ENCODE measurements at places on chromosomes 1 and 21.

- no peak for DNase-seq
Observed at GRCh38 chr1:219847215-219847855, 81.0 kb downstream of the SLC30A10 start.

GRCh38 chr1:19312782-19313635, 883 bp downstream of the SLC66A1 start:
- no peak for DNase-seq

DNA sequence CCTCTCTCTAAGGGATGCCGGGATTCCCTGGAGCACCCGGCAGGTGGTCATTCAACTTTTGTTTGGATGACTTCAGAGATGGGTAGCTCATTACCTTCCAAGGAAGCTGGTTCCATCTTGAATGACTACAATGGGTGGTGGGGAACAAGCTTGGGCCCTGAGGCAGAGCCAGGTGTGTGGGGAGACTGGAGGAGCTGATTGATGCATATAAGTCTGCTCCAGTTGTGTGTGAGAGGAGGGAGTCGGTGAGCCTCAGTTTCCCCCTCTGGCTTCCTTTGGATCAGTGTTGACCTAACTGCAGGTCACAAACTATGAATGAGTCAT, 133.8 kb upstream of the ZBTB40 start:
- DNase-seq = no peak

- DNase-seq = no peak
Observed at GRCh38 chr1:177998696-177999631, 29.1 kb upstream of the SEC16B start.

GRCh38 chr1:109250454-109251276, 1.3 kb downstream of the CELSR2 start:
- no peak for DNase-seq

DNA sequence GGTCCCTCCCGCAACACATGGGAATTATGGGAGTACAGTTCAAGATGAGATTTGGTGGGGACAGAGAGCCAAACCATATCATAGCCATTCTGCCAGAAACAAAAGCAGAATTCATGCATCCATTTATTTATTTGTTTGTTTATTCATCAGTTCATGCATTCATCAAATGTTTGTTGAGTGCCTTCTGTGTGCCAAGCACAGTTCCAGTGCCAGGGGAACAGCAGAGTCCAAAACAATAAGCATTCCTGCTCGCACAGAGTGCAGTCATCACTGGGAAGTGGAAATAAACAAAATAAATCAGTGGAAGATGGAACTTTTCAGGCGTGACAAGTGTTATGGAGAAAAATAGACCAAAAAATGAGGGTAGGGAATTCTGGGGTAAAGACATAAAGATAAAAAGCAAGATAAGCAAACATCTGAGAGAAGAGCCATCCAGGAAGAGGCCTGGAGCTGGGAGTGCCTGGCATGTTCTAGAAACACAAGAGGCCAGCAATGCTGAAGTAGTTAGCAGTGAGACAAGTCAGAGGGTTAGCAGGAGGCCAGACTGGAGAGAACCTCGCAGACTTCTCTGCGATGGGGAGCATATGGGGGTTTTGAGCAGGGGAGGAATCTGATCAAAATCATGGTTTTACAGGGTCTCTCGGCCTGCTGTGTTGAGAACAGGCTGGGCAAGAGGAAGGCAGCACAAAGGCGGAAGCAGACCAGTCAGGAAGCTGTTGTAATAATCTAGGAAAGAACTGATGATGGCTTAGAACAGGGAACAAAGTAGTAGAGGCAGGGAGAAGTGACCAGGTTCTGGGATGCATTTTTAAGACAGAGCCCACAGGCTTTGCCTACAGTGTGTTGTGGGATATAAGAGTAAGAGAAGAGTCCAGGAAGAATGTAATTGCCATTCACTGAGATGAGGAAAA, 113.2 kb downstream of the GLUL start:
- DNase-seq = no peak

DNA sequence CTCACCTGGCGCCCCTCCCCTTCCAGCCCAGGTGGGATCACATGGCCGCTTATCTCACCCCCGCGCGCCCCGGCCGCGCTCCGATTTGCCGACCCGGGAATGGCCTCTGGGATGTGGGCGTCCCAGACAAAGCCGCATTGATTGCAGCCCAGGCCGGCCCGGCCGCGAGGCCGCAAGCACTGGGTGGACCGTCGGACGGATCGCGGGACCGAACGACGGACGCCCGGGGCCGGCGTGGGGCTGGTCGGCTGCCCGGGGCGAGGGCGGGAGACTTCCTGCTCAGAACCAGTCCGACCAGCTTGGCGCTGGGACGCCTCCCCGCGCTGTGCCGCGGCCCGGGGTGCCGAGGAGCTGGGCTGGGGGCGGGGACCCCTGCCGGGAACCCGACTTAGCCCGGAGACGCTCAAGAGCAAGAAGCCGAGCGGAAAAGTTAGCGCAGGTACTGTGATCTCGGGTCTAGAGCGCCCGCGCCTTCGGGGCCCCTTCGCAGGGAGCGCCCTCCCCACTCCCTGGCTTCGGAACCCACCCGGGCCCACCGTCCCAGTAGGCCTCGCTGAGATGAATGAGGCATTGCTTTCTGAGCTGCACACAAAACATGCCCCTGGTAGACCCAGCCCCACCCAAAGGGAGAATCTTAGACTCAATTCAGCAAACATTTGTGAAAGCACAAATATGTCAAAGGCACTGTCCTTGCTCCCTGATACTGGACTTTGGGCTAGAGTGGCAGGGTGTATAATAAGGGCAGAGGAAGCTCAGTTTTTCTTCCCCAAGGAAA, 415 bp upstream of the LAD1 start:
- DNase-seq = no peak

DNA sequence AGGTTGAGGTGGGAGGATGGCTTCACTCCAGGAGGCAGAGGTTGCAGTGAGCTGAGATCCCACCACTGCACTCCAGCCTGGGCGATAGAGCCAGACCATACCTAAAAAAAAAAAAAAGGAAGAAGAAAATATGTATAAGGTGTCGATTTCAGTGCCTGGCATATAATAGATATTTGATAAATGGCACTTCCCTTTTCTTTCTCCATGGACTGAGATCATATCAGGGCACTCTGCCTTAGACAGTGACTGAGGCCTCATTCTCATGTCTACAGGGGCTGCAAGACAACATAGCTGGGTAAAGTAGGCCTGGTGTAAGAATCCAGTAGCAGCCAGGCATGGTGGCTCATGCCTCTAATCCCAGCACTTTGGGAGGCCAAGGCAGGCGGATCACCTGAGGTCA, 21.2 kb downstream of the PCAT6 start:
- DNase-seq = no peak

DNA sequence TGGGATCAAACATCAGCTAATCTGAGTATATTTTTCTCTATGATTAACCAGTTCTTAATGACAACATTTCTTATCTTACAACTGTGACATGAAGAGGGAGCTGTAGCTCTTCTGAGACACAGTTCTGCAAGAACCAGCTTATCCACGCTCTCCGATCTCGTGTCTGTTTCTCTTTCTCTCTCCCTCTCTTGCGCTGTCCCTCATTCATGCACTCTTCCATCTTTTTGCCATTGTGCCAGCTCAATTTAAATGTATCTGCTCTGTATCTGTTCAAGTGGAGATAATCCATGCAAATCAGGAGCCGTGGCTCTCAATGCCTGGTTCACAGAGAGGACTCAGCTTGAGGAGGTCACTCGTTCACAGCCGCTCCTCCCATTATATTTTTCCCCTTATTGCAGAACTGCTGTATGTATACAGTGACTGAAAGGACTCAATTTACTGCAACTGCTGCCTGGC, 494.7 kb upstream of the ADGRL2 start:
- DNase-seq = no peak

DNA sequence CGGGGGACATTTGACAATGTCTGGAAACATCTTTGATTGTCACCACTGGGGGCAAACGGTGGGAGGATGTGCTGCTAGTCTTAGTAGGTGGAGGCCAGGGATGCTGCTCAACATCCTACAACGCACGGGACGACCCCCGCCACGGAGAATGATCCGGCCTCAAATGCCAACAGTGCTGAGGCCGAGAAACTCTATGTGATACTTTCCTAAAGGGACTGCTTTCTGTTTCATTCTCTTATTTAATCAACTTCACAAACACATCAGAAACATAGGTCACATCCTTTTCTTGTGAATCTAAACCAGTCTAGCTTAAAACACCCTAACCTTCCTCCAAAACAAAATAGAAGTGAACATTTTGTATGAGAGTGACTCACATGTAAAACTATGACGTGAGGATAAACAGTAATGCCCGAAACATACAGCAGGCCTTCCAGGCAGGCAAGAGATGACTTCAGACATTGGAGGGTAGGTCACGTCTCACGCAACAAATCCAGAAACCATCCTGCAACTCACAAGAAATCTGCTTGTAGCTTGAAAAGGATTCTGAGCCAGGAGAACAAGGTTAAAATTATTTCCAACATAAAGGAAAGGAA, 37.2 kb upstream of the ETS2 start:
- no peak for DNase-seq

- DNase-seq = no peak
Observed at GRCh38 chr1:171470726-171471125, 14.6 kb upstream of the PRRC2C start.

DNA sequence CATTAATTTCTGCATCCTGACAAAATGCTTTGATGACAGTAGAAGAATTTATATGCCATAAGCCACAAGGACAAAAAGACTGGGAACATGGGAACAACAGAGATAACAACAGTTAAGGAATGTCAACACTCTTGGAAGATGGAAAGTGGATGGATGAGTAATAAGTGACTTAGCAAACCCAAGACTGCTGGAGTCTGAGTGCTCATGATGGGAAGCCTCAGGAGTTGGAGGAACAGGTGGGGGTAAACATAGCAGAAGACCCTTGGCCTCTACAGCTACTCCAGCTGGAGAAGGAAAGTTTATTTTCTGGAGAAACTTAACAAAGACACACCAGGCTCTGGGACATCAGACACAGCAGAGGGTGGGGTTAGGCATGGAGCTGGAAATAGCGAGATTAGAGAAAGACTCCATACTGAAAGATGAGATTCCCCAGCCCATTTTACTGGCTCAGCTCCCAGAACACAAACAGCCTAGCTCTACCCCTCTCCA, 13.6 kb downstream of the G0S2 start:
- no peak for DNase-seq

GRCh38 chr1:199909137-199909536, 118.4 kb upstream of the NR5A2 start:
- no peak for DNase-seq

- no peak for DNase-seq
Observed at GRCh38 chr1:60102267-60103061, 28.9 kb upstream of the C1orf87 start.

- DNase-seq = no peak
Observed at GRCh38 chr1:92065042-92065441, 10.2 kb downstream of the SETSIP start.

DNA sequence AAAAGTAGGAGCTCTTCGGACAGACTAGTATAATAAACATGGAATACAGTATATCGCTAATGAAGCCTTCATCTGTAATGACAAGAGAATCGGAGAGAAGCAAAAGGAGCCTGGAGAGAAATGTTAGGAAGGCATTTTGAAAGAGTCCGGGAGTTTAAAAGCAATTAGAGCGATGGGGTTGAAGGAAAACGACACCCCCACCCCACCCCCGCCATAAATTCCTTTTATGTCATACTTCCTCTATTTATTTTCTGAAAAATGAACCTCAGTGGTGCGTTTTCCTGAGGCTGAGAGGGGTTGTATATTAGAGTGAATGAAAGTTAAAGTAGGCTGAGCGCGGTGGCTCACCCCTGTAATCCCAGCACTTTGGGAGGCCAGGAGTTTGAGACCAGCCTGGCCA, 635 bp upstream of the APH1A start:
- no peak for DNase-seq

DNA sequence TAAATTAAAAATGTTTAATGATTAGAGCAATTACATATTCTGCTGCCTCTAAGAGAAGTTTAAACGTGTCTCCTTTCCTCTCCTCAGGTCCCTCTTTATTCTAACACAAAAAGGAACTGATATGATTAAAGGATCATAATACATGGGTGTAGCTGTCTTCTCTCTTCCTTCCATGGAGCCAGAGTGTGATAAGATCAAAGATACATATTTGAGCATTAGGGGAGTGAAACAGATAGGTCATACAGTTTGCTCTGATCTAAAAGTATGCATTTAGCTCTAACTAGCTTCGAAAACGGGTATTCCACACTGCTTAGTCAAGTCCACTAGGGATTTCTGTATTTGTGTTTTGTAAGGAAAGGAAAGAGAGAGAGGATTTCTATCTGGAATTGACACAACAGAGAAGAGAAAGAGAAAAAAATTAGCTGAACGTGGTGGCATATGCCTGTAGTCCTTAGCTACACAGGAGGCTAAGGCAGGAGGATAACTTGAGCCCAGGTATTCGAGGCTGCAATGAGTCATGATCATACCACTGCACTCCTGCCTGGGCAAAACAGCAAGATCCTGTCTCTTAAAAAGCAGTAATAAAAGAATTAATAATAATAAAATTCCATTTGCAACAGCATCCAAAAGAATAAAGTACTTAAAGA, 63.1 kb downstream of the CDC42BPA start:
- no peak for DNase-seq

DNA sequence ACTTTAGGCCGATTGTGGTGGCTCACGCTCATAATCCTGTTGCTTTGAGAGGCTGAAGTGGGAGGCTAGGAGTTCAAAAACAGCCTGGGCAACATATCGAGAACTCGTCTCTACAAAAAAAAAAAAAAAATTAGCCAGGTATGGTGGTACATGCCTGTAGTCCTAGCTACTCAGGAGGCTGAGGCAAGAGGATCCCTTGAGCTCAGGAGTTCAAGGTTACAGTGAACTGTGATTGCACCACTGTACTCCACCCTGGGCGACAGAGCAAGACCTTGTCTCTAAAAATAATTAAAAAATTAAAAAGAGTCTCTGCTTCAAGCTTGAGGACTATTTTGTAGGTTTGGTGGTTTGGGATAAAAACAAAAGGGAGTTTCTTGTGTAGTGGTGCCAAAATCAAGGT, 21.2 kb downstream of the KDM1A start:
- DNase-seq = no peak

- DNase-seq = no peak
Observed at GRCh38 chr1:63328781-63329180, 6.4 kb downstream of the FOXD3 start.

DNA sequence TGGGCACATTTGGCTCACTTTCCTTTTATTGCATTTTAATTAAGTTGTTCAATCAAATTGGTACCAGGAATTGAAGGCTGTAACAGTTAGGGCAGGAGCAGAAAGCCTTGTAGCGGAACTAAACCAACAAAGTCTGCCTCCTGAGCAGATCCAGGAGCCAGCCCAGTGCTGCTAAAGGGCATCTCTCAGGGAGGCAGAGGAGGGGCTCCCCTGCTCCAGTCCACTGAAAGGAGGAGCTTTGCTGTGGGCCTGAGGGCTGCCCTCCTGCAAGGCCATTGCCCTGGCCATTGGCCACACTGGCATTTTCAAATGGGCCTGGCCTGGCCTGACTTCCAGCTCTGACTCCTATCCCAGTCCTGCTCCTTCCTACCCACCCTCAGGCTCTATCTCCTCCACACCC, 3.7 kb upstream of the TRABD2B start:
- no peak for DNase-seq

GRCh38 chr1:7050751-7051665, 265.8 kb downstream of the CAMTA1 start:
- DNase-seq = no peak

- peak; percentile 74 for DNase-seq
Observed at GRCh38 chr1:225911191-225912130, 12.6 kb downstream of the PYCR2 start.

- no peak for DNase-seq
Observed at GRCh38 chr21:46357335-46357604, 33.3 kb downstream of the PCNT start.

GRCh38 chr1:229694053-229694693, 68.1 kb downstream of the URB2 start:
- no peak for DNase-seq

GRCh38 chr1:74714429-74715235, 18.2 kb downstream of the CRYZ start:
- DNase-seq = no peak

Data from activated CD8-positive, alpha-beta memory T cell treated with anti-CD3 and anti-CD28 coated beads for 48 hours (primary cell).